Activated CD4-positive, CD25-positive, alpha-beta regulatory T cell (primary cell): ENCODE measurements at places on chromosomes 7 and 10.

- no peak for DNase-seq
Measured at GRCh38 chr7:953547-954327, 743 bp downstream of the ADAP1 start.

DNA sequence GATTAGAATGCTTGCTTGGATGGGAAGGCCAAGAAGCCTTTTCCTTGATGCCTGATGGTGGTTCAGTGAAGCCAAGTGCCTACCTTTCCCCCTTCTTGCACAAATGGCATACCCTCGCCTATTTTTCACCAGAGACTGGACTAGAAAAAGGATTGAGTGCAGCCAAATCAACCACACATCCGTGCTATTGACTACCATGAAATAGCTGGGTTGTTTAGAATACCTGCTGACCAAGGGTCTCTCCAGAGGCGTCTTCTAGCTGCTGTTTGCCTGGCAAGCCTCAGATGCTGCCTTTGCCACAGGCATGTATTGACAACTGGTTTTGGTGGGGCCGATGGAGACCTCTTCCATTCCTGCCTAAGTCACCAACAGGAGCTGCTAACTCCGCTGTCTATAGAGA is 146.5 kb downstream of the NRF1 start:
- no peak for DNase-seq

DNA sequence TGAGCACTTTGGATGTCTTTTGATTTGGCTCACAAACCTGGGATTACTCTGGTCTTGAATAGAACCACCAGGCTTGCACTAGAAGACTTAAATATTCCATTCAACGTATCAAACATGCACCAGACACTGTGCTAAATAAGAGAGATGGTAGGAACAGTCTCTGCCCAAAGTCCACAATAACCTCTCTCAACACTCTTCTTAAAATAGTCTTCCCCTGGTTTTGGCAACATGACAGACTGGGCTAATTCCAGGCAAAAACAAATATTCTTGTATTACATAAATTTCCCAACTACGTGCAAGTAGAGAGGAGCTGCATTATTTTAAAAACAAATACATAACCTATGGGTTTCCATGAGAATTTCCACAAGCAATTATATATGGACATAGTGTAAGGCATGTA is 64.8 kb upstream of the PAPSS2 start:
- DNase-seq, result no peak

GRCh38 chr7:99218406-99219184 is 10.7 kb upstream of the KPNA7 start:
- DNase-seq, result no peak

DNA sequence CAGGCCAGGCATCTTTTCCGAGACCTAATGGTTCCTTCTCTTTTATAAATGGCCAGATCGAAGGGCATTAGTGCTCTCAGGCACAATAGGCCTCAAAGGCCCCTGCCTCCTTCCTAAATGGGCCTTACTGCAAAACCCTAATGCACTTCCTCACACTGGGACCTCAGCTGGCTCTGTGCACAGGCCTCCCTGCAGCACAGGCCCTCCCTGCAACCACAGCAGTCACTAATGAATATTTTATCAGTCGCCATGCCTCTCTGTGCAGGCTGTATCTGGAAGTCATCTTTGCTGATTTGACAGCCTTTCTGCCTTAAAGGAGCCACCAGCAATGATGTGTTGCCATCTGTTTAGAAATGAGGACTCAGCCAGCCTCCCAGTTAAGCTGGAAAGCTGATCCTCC is 54.9 kb upstream of the SDK1 start:
- DNase-seq, result no peak

DNA sequence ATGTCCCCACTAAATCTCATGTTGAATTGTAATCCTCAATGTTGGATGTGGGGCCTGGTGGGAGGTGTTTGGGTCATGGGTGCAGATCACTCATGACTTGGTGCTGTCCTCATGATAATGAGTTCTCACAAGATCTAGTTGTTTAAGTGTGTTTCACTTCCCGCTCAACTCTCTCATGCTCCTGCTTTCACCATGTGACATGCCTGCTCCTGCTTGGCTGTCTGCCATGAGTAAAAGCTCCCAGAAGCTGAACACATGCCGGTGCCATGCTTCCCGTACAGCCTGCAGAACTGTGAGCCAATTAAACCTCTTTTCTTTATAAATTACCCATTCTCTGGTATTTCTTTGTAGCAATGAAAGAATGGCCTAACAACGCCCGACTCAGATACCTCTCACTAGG is 6.2 kb upstream of the PSTK start:
- no peak for DNase-seq

- DNase-seq, result no peak
Measured at GRCh38 chr7:75571209-75571608, 79.1 kb downstream of the SPDYE5 start.

GRCh38 chr10:89795840-89796239 is 94.5 kb downstream of the KIF20B start:
- no peak for DNase-seq

DNA sequence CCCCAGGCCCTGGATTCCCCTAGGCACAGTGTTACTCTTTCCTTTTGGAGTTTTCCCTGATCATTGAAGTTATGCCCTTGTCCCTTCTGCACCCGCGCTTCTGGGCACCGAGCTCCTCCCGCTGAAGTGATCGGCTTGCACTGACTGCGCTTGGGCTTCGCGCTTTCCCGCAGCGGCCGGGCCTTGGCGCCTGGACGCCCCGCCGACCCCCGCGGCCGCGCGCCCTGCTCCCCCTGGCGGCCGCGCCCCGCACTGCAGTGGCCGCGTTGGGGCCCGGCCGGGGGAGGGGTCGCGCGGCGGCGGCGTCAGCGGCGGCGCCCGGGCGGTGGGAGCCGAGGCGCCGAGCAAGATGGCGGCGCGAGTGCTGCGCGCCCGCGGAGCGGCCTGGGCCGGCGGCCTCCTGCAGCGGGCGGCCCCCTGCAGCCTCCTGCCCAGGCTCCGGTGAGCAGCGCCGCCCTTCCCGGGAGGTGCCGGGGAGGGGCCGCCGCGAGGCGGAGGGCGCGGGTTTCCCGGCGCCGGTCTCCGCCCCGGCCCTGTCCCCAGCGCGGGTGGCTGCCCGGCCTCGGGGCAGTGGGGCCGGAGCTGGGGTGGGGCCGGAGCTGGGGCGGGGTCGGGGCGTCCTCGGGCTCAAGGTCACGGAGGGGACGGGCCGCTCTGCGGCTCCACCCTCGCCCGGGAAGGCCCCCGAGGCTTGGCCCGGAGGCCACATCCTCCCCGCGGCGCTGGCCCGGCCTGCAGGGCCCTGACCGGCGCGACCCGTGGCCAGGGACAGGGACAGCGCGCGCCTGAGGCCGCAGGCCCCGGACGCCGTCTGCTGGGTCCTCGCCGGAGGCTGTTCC is at the start of gene NIPSNAP2:
Gene NIPSNAP2 (plus strand): TSS at position 325 of the 839 bp plus-strand sequence. CDS start 25 bp downstream, at position 350.
- DNase-seq, result peak; percentile 14

- no peak for DNase-seq
Measured at GRCh38 chr10:107163076-107163855, 1.2 kb downstream of the SORCS1 start.

DNA sequence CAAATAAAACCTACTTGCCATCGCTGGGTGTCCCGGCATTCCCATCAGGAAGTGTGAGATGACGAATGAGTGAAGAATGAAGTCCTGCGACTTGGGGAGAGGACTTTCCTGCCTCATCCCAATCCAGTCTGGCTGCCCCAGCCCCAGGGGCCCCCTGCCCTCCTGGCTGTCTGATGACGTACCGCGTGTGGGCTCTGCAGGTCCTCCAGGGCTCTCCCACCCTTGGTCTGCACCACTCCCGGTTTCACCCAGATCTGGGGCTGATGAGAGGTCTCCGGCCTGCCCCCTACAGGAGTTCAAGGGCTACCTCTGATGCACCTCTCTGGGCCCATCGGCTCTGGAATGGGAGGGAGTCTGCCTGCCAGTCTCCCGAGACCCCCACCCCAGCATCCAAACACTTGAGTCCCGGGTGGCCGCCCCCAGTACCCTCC is 9.8 kb downstream of the ATP6V1F start:
- DNase-seq, result no peak

DNA sequence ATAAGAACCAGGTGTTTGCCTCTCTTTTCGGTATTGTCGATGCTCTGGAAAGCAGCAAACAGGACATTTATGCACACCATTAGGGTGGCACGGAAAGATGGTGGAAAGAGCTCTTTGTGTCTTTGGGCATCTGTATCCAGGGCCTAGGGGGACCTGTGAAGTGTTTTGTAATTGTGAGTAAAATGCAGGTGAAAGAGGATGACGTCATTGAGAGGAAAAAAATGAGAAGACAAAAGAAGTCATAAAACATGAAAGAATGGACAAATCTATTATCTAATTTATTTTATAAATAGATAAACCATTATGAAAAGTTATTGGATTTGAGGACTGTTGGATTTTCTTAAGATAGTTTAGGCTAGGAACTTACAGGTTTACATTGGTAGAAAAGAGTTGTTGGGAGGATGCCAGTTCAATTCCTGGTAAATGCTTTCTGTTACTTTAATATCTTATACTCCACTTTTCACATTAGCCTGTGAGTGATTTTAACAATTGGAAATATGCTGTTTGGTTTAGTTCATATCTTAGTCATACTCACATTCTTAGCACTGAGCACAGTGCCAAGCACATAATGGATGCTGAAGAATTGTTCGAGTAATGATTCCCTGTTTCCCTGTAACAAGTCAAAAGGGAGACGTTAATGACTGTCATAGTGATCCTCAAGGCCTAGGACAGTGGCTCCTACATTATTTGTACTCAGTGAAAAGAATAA is 62.6 kb downstream of the EXOC4 start:
- DNase-seq, result no peak

GRCh38 chr10:124338276-124338925 is 80.3 kb downstream of the OAT start:
- no peak for DNase-seq

DNA sequence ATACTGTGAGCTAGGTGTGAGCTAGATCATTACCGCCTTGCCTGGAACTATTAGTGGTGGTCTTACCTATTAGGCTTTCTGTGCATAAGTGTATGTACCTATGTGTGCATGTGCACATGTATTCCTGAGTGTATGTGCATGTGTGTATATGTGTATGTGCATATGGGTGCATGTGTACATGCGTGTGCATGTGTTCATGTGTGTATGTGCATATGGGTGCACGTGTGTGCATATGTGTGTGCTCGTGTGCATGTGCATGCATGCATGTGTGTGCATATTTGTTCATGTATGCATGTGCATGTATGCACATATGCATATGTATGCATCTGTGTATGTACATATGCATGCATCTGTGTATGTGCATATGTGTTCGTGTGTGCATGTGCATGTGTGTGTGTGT is 508.3 kb upstream of the ADARB2 start:
- no peak for DNase-seq

GRCh38 chr7:28956608-28957063 is 1.5 kb downstream of the TRIL start:
- DNase-seq, result no peak

- DNase-seq, result no peak
Measured at GRCh38 chr7:16135658-16136057, 285.7 kb downstream of the CRPPA start.

- no peak for DNase-seq
Measured at GRCh38 chr10:92024700-92025099, 101.1 kb downstream of the BTAF1 start.

GRCh38 chr7:144812379-144813283 is 23.2 kb downstream of the TPK1 start:
- DNase-seq, result no peak

DNA sequence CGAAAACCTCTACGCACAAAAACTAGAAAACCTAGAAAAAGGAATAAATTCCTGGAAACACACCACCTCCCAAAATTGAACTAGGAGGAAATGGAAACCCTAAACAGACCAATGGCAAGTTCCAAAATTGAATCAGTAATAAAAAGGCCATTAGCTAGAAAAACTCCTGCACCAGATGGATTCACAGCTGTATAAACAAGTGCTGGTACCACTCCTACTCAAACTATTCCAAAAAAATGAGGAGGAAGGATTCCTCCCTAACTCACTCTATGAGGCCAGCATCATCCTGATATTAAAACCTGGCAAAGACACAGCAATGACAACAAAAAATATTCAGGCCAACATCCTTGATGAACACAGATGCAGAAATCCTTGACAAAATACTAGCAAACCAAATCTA is 228.2 kb downstream of the CHRM2 start:
- no peak for DNase-seq

- DNase-seq, result no peak
Measured at GRCh38 chr10:89342206-89342958, 14.6 kb downstream of the IFIT3 start.

GRCh38 chr7:16646472-16647072 is 591 bp downstream of the BZW2 start:
- DNase-seq, result peak; percentile 22

DNA sequence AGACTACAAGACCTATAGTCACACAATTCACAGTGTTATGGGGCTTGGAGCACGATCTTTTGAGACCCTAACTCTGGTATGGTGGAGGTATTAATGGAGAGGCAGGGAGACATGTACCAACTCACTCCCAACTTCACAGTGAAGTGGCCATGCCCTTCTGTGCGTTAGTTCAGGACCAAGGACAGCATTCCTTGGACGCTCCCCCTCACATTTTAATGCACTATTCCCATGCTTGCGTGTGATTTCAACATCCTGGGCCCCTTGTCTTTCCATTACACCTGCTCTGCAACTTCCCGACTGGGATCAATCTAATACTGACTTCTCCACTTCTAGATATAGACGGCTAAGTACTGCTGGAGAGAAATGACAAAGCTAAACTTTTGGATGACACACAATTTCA is 72.7 kb downstream of the PLCE1 start:
- DNase-seq, result no peak

GRCh38 chr10:106255111-106255678 is 909.3 kb downstream of the SORCS1 start:
- DNase-seq, result no peak

DNA sequence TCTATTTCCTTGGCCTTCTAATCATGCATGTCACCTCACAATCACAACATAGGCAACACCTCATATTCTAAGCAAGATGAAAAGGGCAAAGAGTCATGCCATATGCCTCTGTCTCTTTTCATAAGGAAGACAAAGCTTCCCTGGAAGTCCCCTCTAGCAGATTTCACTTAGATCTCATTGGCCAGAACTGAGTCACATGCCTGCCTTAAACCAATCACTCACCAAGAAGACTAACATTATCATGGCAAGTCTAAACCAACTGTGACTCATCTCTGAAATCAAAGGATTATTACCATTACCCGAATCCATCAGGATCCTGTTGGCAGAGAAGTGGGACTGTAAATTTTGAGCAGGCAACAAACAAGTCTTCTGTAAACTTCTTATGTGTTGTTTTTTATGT is 27.8 kb downstream of the CAV1 start:
- no peak for DNase-seq

GRCh38 chr7:92727755-92728154 is 108.6 kb downstream of the CDK6 start:
- DNase-seq, result no peak
